ENCODE measurements at places on chromosomes 5 and 9.

DNA sequence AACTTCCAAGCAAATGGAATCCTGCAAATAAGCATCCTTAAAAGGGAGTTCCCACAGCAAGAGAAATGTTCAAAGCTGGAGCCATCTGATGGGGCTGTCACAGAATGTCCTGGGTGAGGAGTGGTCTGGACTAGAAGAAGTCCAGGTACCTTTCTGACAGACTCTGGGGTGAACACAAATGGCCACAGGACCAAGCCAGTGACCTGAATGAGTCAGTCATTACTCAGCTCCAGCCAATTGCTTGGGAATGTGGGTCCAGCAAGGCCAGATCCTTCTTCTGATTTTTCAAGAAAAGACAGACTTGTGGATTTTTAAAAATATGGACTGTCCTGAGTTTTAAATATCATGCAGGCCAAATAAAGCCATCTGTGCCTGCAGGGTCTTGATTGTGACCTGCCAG is 30.1 kb downstream of the GALNT10 start:
- no peak for DNase-seq

GRCh38 chr9:109640580-109641371 is 139.2 kb upstream of the PALM2AKAP2 start:
- peak; percentile 61 for DNase-seq

DNA sequence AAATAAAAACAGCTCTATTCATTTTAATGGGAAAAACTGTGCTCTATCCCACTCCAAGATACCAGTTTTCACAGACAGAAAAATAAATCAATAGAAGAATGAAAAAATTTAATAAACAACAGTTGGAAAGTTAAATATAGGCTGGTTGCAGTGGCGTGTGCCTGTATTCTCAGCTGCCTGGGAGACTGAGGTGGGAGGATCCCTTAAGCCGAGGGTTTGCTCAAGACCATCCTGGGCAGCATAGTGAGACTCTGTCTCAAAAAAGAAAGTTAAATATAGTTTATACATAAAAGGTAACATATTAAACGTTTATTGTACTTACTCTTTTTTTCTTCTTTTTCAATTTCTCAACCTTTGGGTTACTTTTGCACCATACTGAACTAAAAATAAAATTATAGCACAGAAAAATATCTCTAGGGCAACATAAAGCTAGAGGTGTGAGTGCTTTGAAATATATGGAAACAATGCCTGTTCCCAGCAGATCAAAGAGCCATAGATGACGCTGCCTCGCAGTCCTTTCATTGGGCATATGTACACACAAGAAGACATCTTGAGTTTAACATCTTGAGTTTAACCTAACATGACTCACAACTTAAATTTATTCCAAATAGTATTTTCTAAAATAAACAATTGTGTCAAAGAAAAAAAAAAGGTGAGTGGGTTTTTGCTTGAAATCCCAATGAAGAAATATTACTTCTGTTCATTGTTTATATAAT is 25.7 kb upstream of the KLF9 start:
- DNase-seq, result no peak

GRCh38 chr9:94783102-94783682 is 56.7 kb downstream of the AOPEP start:
- DNase-seq, result peak; percentile 34

DNA sequence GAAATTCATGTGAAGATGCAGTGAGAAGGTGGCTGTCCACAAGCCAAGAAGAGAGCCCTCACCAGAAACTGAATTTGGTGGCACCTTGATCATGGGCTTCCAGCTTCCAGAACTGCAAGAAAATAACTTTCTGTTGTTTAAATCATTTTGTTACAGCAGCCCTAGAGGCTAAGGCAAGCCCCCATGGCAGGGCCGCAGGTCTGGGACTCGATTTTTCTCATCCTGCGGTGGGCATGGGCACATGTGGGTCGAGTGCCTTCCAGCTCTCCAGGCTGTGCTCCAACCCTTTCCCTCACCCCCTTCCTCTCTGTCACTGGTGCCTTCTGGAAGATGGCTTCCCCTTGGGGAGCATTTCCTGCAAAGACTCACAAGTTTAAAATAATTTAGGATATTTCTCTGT is 40.7 kb downstream of the AHRR start:
- DNase-seq, result no peak

GRCh38 chr5:40733879-40734563 is 21.7 kb downstream of the TTC33 start:
- no peak for DNase-seq

GRCh38 chr5:131081374-131081773 is 83.7 kb downstream of the HINT1 start:
- no peak for DNase-seq

GRCh38 chr5:37694867-37695266 is 145.0 kb downstream of the GDNF start:
- no peak for DNase-seq

GRCh38 chr9:6676254-6676921 is 30.9 kb upstream of the GLDC start:
- no peak for DNase-seq

- DNase-seq, result no peak
These were observed 2.9 kb upstream of the PRRC2B start for GRCh38 chr9:131391020-131391419.

DNA sequence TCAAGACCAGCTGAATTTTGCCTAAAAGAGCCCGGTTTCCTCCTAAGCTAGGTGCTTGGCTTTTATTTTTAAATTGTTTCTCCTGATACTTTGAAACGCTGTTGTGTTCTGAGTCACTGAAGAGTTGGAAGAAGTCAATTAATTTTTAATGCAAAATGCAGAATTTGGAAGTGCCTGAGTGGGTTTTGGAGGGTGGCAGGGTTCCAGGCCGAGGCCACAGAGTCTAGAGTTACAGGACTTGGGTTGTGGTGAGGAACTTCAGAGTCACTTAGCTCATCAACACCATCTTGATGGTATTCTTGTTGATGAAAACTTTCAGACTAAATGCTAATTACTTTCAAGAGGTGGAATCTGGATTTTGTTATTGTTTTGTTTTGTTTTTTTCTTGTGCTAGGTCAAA is 130.6 kb downstream of the PDZD2 start:
- DNase-seq, result no peak

GRCh38 chr5:180470966-180471582 is 23.1 kb upstream of the CNOT6 start:
- peak; percentile 55 for DNase-seq

DNA sequence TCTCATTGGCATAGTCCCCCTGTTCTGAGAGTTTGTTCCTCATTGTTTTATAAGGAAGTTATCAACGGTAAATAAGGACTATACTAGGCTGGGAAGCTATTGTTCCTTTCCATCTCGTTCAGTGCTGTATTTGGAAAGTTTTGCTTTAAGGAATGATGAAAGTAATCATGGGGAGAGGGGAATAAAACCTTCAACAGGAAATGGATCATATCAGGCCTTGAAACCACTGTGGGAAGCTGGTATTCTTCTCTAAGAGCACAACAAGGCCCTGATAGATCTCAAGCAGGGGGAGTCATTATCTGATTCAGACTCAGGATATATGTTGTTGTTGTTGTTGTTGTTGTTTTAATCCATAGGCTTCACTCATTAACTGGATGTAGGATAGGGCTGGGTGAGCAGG is 474.5 kb downstream of the ENC1 start:
- no peak for DNase-seq

GRCh38 chr5:178740921-178741320 is 10.5 kb upstream of the ZNF354A start:
- DNase-seq, result no peak

DNA sequence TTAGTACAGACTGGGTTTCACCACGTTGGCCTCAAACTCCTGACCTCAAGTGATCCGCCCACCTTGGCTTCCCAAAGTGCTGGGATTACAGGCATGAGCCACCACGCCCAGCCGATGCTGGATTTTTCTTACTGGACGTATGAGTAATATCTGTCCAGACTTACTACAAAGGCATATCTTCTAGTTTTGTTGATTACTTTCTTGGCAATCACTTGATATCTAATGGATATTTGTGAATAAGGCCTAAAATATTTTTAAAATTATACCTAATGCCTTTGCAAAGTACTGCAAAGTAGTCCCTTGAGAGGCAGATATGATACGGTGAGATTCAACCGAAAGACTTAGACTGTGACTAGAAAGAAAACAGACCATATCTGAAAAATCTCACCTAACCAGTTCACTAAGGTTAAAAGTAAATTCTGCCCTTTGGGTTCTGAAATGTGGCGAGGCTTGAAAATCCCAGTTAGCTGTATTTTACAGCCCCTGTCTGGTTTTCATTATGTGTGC is 152.1 kb downstream of the GNAQ start:
- DNase-seq, result no peak

GRCh38 chr5:145510324-145510723 is 324.8 kb downstream of the PRELID2 start:
- no peak for DNase-seq

GRCh38 chr9:134585021-134585561 is 56.5 kb upstream of the COL5A1 start:
- no peak for DNase-seq

- DNase-seq, result no peak
These were observed 4.1 kb downstream of the NRARP start for GRCh38 chr9:137297966-137298365.

DNA sequence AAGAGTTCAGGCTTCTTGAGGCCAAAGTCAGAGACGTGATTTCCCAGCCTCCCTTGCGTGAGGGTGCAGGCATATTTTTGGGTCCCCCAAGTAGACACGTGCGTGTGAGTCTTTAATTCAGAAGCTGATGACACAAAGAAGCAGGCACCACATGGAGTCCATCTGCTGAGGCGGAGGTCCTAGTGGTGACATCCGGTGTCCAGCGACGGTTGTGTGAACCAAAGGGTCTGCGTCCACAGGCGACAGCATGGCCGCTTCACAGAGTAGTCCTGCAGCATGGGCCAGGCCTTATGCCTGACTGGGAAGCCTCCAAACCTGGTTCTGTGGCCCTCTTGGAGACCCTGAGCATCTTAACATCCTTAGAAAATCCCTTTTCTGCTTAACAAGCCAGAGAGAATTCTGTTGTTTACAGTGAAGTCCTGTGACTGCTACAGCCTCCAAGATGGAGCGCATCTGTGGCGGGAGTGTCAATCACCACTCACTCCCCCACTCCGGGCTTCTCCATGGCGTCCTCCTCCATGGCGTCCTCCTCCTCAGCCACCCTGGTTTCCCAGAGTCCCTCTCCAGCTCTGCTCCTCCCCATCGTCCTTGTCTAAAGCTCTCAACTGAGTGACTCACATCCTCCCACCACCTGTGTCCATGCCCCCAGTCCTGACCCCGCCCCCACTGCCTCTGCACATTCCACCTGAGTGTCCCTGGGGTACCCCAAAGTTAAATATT is 133.8 kb downstream of the PAX5 start:
- DNase-seq, result no peak

GRCh38 chr5:124126504-124127217 is 614.7 kb downstream of the CSNK1G3 start:
- DNase-seq, result no peak

DNA sequence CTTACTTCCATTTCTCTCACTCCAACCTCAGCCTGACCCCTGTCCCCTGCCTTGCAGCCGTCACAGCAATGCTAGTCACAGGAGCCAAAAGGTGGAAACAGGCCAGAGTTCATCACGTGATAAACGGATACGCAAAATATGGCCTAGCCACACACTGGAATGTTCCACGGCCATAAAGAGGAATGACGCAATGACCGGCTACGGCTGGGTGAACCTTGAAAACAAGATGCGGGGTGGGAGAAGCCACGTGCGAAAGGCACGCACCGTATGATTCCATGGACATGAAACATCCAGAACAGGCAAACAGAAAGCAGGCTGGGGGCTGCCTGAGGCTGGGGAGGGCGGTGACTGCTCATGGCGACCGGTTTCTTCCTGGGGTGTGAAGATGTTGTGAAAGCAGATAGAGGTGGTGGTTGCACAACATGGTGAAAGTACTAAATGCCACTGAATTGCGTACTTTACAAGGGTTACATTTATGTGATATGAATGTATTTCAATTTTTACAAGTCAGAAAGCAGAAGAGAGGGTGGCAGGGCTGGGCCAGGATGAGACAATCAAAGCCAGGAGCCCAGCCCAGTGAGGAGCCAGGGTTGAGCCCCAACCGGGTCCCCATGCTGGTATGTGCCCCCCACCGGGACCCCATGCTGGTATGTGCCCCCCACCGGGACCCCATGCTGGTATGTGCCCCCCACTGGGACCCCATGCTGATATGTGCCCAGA is 117.8 kb upstream of the SARDH start:
- peak; percentile 64 for DNase-seq

GRCh38 chr9:83630938-83631457 is 8.1 kb downstream of the IDNK start:
- DNase-seq, result no peak

GRCh38 chr5:147339313-147339712 is 104.5 kb downstream of the STK32A start:
- DNase-seq, result no peak

DNA sequence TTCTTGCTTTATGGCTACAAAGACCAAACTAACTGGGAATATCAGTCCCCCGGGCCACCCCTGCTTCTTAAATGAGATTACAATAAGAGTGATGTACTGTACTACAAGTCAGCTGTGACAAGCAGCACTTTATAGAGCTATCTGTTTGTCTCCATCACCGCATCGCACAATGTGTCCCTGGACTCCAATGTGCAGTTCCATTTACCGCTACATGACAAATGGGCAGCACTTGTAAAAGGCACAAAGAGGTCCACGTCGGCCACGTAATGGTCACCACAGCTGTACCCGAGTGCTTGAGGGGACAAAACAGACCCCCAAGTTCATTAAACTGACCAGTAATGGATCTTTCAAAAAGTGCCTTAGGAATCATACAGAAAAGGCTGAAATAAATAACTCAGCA is 54.1 kb downstream of the PSMB7 start:
- DNase-seq, result no peak

GRCh38 chr5:58887721-58888409 is 305.0 kb downstream of the RAB3C start:
- peak; percentile 57 for DNase-seq

DNA sequence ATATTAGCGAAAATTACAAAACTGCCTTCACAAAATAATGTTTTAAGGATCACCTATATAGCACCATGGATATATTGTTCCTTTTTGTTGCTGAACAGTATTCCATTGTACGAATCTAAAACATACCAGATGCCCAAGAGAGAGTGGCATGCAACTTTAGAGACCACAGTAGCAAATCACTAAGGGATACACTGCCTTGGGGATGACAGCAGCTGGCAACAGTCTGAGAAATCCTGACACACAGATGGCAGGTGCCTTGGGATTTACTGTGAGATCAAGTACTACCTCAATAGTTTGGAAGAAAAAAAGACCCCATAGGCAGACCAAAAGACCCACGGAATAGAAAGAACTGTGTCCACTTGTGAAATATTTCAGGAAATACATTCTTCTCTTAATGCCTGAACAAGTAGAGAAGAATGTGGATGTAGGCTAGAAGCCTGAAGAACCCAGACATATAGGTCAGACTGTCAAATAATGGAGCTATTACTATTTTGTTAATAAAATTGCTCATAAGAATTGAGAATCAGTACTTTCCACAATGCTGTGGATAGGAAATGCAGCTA is 53.4 kb downstream of the PLPP1 start:
- DNase-seq, result no peak

GRCh38 chr5:55636177-55636576 is 75.9 kb downstream of the SLC38A9 start:
- no peak for DNase-seq

Measured in heart right ventricle (tissue), 16 donors.